ENCODE measurements at places on chromosomes 1 and 21.

GRCh38 chr1:150150133-150151021 is 661 bp downstream of the PLEKHO1 start:
- peak; percentile 3 for DNase-seq

- DNase-seq, result no peak
Measured at GRCh38 chr1:55195521-55196233, 19.5 kb downstream of the USP24 start.

GRCh38 chr21:34524646-34525601 is 12.9 kb upstream of the KCNE1 start:
- no peak for DNase-seq

- DNase-seq, result no peak
Measured at GRCh38 chr1:79198832-79199231, 192.3 kb upstream of the ADGRL4 start.
